Iris pigment epithelial cell (primary cell): ENCODE measurements at places on chromosomes 1 and 21.

- DNase-seq: no peak
Observed at GRCh38 chr1:50214717-50215116, 106.0 kb downstream of the ELAVL4 start.

DNA sequence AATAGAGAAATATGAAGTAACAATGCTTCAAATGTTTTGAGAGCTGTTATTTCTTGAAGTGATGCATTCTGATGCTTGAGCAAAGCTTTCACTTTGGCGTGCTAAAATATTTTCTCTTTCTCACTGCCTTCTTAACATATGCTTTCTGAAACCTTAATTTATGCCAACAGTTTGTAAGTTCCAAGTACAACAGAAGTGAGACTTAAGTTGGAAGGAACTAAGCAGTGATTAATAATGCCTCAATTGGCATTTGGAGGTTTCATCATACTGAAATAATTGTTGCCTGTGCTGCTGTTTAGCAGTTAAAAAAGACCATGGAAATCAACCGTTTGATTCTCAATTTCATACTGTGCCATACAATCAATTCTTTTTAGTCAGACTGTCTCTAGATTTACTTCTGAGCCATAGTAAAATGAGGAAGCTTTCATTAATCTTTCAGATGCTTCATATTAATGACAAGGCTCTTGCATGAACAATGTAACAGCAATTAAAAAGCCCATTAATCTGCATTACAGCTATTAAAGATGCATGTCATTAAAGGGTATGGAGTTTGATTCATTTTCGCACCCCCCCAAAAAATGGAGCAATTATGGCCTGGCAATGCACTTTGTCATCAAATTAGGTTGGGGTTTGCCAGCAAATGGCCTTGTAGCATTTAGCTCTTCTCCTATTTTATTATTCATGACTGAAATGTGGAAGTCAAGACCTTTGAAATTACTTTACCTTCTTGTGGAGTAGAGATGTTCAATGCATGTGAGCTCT is 375.3 kb downstream of the USH2A start:
- no peak for DNase-seq

DNA sequence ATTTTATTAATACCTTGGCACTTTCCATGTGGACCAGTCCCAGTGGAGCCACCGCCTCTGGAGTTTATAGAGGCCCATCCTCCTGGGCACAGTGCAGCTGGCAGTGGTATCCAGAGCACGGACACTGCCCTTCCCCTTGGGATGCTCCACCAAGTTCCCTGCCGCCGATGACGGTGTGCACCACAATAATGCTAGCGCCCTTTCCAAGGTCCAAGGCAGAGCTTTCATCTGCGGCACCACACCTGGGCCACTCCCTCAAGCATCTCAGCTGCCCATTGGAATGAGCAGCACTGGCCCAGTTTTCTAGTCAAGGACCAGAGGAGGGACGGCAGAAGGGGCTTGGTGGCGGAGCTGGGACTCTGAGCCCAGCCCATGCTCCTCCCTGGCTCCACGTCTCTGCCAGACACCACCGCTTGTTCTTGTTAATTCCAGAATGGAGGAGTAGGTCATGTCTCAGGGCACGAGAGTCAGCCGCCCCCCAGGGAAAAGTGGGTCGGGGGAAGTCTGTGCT is 24.5 kb downstream of the SIM2 start:
- no peak for DNase-seq

DNA sequence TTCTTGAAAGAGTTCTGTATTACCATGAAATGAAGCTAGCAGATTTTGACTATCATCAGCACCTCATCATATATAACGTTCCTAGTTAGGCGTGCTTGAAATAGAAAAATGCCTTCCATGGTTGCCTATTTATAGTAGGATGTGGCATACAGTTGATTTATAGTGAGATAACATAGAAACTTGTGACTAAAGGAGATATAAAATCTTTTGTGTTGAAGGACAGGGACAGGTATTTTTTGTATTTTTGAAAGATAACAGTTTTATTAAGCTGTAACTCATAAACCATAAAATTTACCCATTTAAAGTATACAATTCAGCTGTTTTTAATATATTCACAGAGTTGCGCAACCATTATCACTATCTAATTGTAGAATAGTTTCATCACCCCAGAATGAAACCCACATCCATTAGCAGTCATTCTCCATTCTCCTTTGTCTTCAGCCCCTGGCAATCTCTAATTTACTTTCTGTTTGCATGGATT is 19.3 kb downstream of the SPEN start:
- peak; percentile 39 for DNase-seq

GRCh38 chr1:205491794-205492193 is 12.7 kb upstream of the CDK18 start:
- DNase-seq: no peak
